NCI-H748 treated with DMSO at 0.1 percent for 48 hours (cell line): ENCODE measurements at places on chromosomes 1 and 21.

GRCh38 chr1:104804147-104804546, 1054.4 kb downstream of the AMY1C start:
- no peak for DNase-seq

- DNase-seq: no peak
Measured at GRCh38 chr1:59292562-59292961, 4.3 kb upstream of the FGGY start.

GRCh38 chr1:7753641-7754040, 17.5 kb upstream of the VAMP3 start:
- no peak for DNase-seq

DNA sequence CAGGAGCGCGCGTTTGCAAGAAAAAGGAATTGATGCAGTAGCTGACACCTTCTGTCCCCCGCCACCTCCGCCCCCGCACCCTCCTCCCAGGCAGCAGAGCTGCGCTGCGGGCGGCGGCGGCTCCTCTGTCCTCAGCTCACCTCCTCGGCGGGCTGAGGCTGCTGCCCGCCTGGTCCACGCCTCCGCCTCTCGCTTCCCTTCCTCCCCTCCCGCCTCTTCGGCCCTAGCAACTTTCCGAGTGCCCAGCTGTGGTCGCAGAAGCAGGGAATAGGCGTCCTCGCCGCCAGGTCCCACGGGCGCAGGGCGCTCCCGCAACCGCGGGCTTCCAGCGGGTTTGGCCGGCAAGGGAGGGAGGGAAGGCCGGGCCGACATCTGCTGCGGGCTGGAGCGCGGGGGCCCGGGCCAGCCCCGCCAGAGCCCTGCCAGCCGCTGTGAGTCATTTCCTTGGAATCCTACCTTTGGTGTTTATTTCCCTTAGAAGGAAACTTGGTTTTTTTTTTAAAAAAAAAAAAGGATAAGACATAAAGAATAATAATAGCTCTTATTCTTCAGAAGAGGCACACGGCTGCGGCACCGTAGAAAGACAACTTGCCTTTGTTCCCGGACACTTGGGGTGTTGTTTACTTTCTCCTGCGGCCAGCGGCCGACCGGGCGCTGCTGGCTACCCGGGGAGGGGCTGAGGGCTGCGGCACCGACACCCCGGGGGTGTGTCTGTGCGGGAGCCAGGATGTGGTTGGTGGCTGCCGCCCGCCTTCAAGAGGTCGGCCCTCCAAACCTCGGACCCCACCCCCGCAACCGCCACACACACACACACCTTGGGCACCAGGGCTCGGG, 1.1 kb downstream of the SERTAD4 start:
- DNase-seq: peak; percentile 24

- DNase-seq: no peak
Measured at GRCh38 chr1:106027871-106028270, 1028.6 kb upstream of the PRMT6 start.

DNA sequence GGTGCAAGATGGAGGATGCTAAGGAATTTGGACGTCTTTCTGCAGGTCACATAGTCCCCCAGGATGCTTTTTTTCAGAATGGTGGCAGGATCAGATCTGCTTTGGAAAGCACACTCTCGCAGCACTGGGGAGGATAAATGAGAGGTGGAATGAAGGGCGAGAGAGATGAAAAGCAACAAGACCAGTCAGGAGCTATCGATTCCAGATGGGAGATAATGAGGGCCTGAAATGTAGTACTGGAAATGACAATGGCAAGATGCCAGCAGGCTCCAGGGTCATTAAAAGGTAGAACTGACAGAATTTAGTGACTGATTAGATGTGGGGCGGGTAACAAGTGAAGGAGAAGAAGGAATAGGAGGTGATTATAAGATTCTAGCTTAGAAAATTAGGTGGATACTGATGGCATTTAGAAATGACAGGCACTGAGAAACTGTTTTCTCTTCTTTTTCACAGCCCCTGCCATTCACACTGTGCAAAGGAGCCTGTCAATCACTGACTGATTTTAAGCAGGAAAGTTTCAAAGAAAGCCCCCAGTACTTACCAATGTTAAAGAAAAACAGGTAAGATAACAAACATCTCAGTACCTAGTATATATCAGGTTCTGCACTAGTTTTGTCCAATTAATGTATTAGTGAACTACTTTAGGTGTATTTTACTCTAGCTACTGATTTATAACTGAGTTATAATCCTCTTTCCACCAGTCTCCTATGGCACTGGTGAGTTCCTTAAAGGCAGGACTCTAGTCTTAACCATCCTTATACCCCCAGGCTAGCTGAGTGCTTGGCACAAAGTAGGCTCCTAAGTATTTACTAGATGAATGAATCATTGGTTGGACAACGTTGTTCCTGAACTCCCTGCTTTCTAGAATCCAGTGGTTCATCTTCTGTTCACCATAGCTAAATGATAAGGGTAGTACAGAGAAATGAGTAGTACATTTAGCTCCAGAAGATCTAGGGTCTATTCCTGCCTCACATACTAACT, 9.2 kb downstream of the PIGM start:
- DNase-seq: no peak

GRCh38 chr1:111249960-111250359, 22.4 kb downstream of the CHI3L2 start:
- no peak for DNase-seq

DNA sequence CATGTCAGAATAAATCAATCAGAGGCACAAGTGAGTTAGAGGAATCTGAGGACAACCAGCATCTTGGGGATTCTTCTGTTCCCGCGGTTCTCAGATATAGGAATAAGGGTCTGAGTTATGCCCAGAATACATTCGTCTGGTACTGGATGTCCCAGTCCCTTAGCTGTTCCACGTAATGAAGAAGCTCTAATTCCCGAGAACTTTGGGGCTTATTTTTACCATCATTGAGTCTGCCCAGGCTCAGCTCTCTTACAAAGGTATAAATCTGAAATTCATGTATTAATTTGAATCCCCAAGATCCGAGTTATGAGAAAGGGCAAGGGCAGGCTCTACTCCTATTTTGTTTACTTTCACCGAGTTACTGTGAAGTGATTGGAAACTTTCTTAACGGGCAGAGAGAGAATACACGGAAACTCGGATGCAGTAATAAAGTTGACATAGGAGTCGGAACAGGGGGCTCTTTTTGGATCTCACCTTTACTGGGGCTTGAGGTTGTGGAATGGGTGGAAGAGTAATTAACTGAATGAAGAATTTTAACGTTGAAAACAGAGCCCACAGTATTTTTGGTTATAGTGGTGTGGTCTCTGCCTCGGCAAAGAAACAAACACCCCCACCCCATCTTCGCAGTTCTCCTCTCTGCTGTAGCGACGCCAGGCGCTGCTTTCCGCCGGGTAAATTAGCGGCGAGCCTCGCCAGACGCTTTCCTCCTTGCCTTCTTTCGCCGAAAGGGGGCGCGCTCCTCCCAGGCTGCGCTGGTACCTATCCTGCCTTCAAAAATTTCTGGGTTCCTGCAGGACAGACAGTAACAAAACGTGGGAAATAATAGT, 7.1 kb downstream of the PRRX1 start:
- DNase-seq: no peak

DNA sequence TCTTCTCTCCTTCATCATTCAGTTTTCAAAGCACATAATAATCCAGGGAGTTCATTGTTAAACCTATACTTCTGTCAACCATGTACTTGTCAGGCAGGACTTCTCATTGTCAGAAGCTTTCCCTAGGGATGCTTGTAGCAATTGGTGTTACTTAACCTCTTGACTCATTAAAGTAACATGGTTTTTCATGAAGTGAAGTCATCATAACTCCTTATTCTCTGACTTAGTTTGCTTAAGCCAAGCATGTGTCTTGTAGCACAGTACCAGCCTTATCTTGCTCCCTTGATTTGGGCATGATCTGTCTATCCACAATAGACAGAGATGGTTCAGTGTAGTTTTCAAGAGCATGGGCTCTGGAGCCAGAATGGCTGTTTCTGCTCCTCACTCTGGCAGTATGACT, 45.3 kb downstream of the LRIG2 start:
- DNase-seq: no peak

DNA sequence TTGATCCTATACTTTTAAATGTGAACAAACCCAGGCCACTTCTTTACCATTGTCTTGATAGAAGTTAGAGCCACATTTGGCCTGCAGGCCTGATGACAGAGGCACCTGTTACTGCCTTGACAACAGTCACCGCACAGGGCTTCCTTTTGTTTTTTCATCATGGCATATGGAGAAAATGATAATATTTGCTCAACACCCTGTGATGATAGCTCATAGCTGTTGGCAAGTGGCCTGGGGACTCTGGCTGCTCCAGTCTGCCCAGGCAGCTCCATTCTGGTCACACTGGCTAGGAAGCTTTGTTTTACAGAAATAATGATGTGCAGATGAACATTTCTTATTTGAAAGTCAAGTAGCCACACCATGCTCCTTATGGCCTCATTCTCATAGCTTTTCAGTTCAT, 89.6 kb upstream of the GPR88 start:
- DNase-seq: peak; percentile 28

DNA sequence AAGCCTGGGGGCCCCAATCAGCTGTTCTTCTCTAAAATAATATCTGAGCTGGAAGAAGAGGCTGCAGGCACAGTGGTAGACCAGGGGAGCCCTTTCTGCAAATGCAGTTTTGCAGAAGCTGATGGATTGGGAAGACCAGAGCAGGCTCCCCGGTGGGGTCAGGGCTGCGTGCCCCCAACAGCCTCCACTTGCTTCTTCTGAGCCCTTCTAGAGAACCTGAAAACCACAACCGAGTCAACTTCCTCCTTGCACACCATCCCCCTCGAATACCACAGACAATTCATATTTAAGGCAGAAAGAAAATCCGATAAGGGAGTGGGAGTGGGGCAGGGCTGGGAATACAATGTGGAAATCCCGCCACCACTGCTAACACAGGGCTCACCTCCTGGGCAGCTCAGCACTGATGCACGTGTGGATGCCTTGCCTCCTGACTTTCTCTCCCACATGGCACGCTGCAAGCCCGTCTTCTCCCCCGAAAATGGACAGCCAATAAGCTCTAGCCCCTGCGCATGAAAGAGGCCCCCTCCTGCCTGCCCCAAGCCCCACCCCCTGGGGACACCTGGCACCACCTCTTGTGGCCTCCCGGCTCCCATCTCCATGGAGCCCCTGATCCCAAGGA, 25.4 kb upstream of the ALDH4A1 start:
- no peak for DNase-seq
